ENCODE measurements at places on chromosomes 7 and 10.

DNA sequence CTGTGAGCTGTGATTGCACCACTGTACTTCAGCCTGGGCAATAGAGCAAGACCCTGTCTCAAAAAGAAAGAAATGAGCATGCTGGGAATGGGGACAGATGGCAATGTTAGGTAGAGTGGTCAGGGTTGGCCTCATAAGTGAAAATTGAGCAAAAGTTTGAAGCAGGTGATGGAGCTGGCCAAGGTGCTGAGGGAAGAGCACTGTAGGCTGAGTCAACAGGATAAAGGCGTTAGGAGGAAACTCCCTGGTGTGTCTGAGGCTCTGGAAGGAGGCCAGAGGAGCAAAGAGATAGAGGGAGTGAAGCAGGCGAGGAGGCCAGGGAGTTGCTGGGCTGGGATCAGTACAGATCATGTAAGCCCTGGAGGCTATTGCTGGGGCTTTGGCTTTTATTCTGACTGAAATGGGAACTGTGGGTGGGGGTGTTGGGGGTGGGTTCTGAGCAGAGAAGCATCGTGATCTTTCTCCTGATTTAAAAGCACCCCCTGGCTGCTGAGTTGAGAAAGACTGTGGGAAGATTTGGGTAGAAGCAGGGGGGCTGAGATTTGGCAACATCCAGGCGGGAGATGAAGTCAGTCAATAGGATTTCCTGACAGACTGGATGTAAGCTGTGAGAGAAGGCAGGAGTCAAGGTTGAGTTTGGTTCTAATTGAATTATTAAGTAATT, 52.5 kb upstream of the VKORC1L1 start:
- no peak for DNase-seq

- no peak for DNase-seq
Measured at GRCh38 chr10:124875596-124875995, 66.3 kb upstream of the ZRANB1 start.

DNA sequence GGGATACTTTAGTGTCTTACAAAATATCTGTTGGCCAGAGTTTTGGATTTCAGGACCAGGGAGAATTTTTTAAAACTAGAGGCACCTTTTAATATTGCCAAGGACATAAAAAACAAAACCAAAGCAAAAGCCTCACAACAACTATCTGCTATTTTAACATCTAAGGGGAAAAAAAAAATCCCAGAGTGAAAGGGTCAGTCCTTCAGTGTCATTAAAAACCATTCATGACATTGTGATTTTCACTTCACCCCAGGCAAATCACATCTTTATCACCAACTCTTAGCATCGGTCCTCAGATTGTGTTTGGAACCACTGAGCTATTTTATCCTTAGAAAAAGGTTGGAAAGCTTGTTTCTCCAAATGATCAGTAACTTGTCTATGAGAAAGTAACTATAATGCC, 10.7 kb downstream of the CEP41 start:
- no peak for DNase-seq

GRCh38 chr7:99560834-99561736, 2.6 kb downstream of the ZNF655 start:
- no peak for DNase-seq

- no peak for DNase-seq
Measured at GRCh38 chr10:24995072-24995471, 20.9 kb downstream of the ENKUR start.

GRCh38 chr10:29408847-29409240, 120.0 kb downstream of the LYZL1 start:
- DNase-seq = no peak

DNA sequence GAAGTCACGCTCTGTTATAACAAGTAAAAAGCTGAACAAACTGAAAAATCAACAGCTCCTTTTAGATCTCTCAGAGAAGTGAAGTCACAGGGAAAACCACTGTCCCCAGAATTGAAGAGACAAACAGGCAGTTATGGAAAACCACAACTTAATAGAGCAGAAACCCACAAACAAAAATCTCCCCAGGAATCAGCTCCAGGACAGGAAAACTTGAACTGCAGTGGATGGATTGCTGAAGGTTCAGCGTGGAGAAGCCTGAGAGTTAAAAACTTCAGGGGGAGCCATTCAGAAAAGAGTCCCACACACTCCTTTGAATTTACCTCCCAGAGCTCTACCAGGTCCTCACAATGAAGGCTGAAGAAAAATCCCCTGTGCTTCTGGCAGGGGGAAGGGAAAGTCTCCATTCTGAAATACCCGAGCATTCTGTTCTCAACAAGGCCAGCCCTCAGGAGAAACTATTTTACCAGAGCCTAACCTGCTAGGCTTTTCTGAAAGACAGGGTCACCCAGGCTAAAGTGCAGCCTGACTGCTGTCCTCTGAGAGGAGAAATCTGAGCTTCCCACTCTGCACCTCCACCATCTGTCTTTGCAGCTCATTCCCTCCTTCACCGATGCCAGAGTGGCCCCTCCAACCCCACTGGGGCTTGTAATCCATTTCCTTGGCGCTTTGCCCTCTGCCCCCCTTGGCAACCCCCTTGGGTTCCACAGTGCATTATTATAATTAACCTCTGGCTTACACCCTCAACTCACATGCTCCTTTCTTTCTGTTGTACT, 65.0 kb upstream of the CCNY start:
- no peak for DNase-seq

- DNase-seq = no peak
Measured at GRCh38 chr7:50864694-50865093, 82.0 kb upstream of the GRB10 start.

DNA sequence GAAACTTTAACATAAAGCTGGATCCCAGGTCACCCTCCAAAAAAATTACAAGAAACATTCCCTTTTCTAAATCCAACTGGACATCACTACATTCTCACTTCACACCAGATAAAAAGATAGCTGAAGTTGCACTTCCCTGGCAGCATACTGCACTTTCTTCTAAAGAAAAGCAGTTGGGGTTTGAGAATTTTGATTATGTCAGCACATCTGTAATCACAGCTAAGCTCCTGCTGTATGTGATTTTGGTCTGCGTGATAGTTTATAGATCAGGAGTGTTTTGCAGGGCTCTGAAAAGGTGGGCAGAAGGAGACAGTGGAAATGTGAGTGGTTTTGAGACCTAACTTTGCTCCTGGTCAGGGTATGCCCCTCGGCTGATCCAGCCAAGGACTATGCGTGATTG, 199.1 kb upstream of the AKR1E2 start:
- DNase-seq = no peak

GRCh38 chr7:40599836-40600235, 465.0 kb downstream of the SUGCT start:
- DNase-seq = no peak

DNA sequence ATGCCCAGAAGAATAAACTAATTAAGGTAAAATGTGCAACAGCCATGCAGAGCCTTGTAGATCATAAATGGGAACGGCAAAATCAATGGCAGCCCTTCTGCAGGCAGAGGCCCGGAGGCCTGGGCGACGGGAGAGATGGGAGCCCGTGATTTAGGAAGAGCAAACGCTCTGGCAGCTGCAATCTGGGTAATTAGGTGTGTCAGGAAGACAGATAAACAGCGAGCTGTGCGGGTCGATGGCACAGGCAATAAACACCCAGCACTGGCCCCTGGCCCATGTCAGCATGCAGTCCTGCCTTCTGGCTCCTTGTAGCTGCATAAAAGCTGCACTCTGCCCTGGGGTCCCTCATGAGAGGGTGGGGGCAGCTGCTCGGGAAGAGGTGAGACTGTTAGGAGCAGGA, 78.0 kb downstream of the GOLGA7B start:
- no peak for DNase-seq

DNA sequence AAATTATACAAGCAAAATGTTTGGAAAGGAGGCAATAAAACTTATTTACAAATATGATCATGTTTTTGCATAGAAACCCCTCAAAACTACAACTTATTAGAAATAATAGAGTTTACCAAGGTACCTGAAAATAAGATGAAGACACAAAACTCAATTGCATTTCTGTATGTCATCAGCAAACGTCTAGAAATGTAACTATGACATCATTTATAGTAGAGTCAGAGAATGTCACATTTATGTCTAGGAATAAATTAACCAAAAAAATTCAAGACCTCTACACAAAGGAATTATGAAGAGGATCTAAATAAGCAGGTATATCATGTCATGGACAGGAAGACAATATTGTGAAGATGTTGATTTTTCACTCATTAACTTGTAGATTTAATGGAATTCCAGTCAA, 81.1 kb downstream of the PALS2 start:
- no peak for DNase-seq
